ENCODE measurements at places on chromosomes 12 and 14.

- no peak for DNase-seq
These were observed 89.3 kb upstream of the SLC38A4 start for GRCh38 chr12:46915082-46915481.

DNA sequence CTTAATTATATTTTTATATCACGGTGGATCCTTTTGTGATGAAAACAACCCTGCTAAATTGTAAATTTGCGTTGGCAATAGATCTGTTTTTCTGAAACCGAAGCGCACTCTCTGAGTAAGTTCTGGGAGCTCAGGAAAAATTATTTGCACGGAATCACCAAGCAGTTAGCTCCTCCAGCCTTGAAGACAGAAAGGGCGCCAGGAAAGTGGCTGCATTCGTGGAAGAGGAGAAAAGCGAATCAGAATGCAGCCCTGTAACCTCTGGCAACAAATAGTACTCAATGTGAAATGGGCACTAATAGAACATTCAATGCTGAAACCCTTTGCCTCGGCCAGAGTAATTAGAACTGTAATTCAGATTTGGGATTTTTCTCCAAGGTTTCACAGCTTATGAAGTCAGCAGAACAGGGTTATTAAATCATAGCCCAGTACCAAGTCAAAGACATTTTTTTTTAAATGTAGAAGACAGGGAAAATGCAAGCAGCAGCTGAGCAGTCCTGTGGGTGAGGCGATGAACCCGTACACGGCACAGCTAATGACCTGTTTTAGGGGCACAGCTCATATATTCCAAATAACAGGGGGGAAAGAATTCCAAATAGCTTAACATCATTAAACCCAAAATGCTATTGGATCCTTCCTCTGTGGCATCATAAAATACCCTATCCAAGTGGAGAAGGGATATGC is 251.4 kb downstream of the EGLN3 start:
- DNase-seq = no peak

DNA sequence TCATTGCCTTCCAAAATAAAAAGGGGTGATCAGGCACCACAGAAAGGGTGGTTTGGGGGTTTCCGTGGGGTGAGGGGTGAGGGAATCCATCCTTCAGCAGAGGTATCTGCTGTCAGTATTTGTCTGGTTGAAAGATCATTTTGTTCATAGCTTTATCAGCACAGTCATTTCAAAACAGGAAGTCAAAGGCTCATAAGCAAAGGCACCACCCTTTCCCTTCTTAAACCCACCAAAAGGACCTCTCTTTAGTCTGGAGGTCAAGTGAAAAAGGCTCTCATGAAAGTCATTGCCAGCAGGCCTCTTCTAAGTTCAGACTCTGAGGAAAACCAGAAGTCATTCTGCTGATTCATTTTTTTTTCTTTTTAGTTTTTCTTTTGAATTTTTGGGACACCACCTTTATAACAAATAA is 6.2 kb downstream of the CHST11 start:
- DNase-seq = no peak

DNA sequence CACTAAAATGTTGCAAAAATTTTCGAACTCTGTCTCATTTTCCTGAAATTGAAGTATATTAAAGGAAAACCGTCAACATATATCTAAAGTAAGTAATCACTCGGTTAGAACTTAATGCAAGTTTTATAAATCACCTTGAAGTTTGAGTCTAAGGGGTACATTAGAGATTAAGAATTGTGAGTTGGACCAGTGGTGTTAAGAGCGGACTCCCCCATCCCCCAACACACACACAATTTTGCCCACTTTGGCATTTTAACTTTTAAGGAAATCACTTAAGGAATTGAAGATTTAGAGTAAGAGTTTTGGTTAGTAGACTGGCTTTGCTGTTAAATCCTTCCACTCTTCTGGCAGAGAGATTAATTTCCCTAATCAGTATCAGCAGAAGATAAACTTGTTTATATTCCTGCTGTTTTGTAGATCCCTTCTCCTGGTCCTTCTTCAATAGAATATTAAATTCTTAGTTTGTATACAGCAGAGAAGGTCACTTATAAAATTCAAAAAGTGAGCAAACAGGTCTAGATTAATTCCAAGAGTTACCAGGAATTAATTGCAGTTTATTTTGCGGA is 1.5 kb downstream of the HIF1A start:
- peak; percentile 8 for DNase-seq

- DNase-seq = no peak
These were observed 108.6 kb downstream of the VRK1 start for GRCh38 chr14:96905825-96906224.

DNA sequence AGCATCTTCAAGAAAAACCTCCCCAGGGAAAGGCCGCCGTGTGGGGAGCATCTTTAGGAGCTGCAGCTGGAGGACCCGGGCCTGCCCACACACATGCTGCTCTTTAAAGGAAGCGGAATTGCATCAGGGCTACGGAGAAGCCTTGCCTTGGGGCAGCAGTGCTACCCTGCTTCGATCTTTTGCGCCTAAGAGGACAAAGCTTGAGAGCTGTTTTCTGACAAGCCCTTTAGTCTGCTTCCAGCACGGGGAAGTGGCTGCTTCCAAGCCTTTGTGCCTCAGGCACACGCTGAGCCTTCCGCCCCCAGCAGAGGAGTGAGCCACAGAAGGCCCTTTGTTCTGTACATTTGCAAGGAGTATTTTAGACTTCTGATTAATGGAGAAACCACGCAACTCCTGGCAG is 31.5 kb downstream of the COA8 start:
- DNase-seq = peak; percentile 70

DNA sequence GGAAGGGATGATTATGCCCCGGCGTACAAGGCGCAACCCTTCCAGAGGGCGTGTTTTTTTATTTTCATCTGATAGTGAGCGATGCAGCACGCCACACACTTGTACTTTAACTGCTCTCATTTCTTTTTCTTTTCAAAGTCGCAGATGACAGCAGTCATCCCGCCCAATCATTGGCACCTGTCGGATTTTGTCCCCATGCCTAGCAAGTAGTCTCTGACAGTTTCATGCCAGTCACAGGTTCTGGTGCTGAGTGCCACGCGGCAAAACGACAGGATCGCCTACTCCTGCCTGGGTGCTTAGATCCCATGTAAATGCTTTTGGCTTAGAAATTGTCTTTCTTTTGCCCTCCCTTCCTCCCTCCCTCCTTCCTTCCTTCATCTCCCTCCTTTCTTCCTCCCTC is 117.7 kb downstream of the GLT1D1 start:
- DNase-seq = no peak

DNA sequence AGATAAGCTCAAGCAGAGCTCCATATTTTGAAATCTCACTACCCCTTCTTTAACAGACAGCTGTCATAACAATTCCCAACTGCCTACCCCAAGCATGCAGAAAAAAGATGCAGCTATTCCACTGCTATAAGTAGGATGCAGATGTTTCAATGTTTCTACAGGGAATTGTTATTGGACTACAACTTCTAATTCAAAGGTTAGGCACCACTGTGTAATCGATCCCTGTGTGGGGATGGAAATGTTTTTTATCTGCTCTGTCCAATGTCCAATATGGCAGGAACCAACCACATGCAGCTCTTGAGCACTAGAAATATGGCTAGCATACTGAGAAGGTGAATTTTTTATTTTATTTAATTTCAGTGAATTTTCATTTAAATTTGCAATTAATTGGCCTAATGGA is 208.6 kb downstream of the SLC2A13 start:
- DNase-seq = no peak

DNA sequence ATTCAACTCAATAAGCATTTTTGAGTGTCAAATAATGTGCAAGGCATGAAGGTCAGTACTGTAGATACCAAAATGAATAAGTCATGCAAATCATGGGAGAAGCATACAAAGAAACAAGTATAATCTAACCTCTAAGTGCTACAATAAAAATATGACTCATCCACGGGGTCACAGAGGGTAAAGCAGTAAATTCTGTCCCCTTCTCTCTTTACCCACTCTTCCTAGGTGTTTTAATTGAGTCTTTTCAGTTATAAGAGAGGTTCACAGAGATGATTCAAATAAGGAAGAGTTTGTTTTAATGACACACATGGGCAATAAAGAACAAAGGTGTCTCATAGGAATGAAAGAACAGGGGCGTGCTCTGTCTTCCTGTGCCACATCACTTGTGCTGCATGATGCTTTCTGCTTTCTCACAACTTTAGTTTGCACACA is 71.5 kb upstream of the DAAM1 start:
- no peak for DNase-seq

DNA sequence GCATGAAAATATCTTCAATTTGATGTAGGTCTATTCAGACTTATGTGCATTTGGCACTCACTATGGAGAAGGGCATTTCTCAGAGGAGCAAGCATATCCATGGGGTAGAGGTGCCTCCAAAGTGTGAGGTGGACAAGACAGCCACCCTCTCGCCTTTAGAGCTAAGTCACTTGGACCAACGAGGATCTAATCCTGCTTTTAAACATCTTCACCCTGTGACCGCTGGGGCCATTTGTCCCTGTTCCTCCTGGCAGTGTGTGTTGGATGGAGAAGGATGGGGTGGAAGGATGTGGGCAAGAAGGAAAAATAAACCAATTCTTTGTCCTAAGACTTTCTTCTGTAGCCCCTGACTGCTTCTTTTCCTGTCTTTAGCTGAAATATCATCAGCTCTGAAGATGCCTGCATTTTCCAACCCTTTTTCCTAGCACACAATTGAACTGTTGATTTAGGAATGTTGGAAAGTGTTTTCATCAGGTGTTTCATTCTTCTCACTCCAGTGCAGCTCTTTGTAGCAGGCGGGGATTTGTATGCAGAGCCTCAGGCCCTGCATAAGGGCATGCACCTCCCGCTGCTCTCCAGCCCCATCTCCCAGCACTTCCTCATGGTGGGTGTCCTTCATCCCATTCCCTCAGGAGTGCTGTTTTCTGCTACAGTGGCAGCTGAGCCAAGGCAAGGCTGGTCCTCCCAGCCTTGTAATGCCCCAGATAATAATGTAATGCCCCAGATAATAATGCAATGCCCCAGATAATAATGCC is 5.3 kb downstream of the FGF6 start:
- DNase-seq = no peak

- no peak for DNase-seq
These were observed 212.9 kb downstream of the NRXN3 start for GRCh38 chr14:78383060-78383459.

GRCh38 chr12:87667378-87667777 is 361.8 kb downstream of the C12orf50 start:
- DNase-seq = peak; percentile 32

DNA sequence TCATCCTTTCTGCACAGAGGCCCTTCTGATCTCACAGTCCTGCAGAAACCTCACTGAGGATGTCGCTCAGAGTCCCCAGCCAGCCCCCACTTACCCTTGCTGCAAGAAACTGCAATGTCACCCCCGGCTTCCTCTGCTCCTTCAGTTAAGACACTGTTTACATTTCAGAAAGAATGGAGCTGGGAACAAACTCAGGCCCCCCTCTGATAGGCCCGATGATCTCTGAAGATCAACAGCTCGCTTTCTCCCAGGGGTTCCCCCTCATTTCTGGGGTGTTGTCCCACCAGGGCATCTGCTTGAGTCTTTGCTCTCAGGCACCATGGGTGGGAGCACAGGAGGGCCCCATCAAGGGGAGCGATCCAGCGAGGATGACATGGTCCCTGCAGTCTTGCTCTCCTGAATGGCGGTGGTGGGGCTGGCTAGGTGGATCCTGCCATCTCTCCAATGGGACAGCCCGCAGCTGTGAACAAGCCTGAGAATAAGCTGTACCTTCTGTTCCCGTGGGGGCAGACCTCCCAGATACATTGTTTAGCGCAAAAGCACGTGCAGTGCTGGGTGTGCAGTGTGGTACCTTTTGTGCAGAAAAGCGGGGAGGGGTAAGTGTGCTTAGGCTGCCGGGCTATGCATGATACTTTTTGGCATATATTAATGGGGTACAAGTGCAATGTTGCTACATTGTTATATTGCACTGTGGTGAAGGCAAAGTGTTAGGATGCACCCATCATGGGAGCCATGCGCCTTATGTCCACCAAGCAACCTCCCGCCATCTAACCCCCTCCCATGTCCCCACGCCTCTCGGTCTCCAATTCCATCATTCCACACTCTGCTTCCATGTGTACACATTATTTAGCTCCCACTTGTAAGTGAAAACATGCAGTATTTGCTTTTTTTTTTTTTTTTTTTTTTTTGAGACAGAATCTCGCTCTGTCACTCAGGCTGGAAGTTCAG is 6.7 kb upstream of the NCOR2 start:
- peak; percentile 43 for DNase-seq

- DNase-seq = no peak
These were observed 754.3 kb upstream of the TBX3 start for GRCh38 chr12:115438314-115438713.

GRCh38 chr12:113537751-113538087 is 66.0 kb upstream of the LHX5 start:
- no peak for DNase-seq

DNA sequence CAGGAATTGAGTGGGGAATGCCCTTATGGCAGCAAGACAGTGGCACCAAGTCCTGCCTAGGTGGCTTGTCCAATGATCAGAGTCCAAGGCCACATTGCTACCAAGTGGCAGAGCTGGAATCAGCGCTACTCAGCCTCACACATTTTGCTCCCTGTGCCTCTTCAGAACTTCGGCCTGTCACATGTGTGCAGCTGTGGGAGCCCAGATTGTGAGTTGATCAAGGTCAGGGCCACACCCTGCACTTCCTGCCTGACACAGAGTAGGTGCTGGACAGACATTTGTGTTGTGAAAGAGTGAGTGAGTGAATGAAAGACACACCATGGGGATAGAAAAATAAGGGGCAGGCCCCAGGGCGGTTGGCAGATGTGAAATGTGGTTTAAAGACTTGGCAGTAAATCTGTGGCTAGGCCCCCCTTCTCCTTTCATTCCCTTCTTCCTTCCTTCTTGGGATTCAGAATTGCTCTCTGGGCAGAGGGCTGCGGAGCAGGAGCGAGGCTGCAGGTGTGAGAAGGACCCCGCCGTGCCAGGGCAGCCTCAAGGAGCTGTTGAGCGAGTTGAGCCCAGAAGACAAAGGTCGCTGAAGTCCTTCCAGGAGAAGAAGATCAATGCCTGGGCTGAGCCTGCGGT is 83.5 kb downstream of the SLC25A47 start:
- DNase-seq = no peak

GRCh38 chr12:11697670-11698387 is 48.4 kb downstream of the ETV6 start:
- DNase-seq = no peak

DNA sequence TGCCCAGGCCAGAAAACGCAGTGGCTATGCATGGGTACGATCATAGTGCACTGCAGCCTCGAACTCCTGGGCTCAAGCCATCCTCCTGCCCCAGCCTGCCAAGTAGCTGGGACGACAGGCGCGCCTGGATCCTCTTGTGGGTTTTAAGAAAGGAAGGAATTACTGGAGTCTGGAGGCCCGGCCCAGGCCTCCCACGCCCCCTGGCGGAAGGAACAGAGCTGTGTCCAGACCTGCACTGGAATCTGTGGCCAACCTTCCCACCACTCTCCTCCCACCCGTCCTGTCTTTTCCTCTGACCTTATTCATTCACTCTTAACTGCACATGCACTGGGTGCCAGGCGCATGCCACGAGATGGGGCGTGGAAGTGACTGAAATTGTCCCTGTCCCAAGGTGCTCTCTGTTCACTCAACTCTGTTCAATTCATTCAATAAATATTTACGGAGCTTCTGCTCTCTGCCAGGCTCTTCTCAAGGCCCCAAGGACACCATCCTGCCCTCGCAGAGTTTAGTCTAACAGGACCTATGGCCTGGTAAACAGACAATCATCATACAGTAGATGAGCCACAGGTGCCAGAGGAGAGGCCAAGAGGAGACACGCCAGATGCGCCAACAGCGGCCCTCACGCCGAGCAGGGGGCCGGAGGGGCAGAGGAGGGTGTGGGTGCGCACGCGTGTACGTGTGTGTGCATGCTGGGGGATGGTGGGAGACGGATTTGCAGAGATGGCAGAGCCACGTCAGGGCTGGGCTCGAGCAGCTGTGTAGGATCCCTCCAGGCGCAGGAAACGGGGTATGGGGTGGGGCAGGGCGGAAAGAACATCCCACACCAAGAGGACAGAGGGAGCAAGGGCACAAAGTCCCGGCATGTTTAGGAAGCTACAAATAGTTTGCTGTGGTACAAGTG is 13.7 kb upstream of the TMEM106C start:
- peak; percentile 56 for DNase-seq
